Endothelial cell (in vitro differentiated cells): ENCODE measurements at places on chromosomes 1 and 21.

- DNase-seq: no peak
Observed at GRCh38 chr1:70499695-70500094, 88.6 kb downstream of the CTH start.

DNA sequence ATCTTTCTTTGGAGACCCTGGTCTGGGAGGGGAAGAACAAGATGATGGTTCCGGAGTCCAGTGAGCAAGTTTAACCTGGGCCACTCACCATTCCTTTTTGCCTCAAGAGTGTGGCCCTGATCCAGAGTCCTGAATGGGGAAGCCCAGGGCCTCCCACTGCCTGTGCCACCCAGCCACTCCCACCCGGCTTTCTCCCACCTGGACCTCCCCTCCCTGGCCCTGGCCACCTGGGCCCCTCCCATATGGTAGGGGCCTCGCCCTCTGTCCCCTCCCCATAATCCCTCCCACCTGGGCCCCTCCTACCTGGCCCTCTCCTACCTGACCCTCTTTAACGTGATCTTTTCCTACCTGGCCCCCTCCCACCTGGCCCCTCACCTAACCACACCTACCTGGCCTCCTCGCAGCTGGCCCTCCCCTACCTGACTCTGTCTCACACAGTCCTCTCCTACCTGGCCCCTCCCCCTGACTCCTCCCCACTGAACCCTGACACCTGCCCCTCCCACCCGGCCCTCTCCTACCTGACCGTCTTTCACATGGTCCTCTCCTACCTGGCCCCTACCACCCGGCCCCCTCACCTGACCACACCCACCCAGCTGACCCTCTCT is 220.7 kb upstream of the VAMP3 start:
- DNase-seq: no peak

DNA sequence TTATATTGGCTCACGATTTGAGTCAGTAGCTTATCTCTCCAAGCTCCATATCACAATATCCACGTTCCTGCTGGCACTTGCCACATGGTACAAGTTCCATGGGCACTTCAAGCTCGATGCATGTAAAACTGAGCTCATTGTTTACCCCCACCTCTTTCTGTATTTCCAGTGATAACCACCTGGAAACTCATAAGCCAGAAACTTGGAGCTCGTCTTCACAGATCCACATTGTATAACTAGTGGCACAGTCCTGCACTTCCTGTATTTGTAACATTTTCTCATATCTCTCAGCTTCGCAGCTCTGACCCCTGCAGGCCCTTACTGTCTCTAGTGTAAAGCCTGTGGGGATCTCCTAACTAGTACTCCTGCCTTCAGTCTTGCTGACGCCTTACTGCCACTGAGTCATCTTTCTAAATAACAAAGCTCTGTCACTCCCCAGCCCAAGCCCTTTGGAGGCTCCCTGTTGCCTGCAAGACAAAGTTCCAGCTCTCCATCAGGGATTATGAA is 6.5 kb upstream of the C2CD4D start:
- no peak for DNase-seq

GRCh38 chr1:24564695-24565094 is 8.8 kb downstream of the NCMAP start:
- DNase-seq: no peak

DNA sequence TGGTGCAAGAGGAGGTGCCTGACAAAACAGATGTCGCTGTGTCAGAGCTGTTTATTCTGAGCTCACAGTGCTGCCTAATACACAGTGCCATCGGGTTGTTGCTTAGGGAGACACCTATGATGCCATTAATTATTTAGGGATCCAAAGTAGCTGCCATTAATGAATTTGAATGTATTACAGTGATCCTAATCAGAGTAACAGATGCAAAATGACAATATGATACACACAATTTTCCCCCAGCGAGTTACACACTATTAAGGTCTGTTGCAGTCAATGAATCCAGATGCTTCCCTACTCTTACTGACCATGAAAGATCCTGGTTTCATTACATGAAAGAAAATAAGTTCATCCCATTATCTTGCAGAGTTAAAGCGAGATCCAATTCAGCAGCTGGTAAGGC is 91.3 kb downstream of the RWDD3 start:
- DNase-seq: no peak

GRCh38 chr21:32728848-32729247 is 1.0 kb upstream of the SYNJ1 start:
- DNase-seq: no peak

- DNase-seq: no peak
Observed at GRCh38 chr1:24190983-24191461, 3.9 kb upstream of the IFNLR1 start.

GRCh38 chr1:2530513-2531361 is 674 bp upstream of the HES5 start:
- DNase-seq: no peak

DNA sequence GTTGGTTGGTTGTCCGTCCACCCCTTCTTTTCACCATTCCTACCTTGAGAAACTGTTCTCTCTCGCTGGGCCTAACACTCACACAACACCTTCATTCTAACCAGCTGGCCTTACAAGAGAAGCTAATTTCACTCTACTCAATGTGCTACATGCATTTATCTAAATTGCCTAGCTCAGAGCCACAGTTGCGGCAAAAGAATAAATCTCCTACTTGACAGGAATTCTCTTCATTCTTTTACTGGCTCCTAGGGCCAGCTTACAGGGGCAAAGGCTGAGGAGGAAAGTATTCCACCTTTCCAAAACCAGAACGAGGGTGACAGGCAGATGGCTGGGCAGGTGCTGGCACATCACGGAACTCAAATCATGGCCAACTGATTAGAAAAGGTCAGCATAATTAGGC is 6.5 kb downstream of the F3 start:
- DNase-seq: no peak

DNA sequence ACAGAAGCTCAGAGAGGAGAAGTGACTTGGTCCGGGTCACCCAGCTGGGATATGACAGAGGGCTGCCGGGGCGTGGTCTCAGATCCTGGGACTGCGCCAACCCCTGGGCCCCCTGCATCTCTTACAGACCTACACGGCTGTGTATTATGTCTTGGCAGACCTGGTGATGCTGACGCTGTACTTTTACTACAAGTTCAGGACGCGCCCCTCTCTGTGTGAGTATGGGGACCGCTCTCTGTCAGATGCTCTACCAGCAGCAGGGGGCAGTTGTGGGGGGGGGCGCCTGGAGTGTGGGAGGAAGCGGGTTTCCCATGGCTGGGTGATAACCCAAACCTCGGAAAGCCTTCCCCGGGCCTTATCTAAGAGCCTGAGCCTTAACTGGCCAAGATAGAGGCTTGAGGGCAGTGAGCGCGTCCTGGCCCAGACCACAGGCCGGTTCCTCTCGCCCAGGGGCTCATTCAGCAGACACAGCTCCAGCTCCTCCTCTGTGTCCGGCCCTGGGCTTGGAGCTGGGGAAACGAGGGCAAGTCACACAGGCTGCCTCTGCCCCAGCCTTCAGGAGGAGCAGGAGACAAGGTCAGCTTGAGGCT is 13.3 kb downstream of the SLC66A1 start:
- DNase-seq: no peak
